ENCODE measurements at places on chromosomes 7 and 10. TPM values are rescaled to one million over a fixed set of nuclear protein-coding genes. Genes with fewer than 3 reads are reported as not detected.

Gene COBL
- not detected for total RNA-seq

DNA sequence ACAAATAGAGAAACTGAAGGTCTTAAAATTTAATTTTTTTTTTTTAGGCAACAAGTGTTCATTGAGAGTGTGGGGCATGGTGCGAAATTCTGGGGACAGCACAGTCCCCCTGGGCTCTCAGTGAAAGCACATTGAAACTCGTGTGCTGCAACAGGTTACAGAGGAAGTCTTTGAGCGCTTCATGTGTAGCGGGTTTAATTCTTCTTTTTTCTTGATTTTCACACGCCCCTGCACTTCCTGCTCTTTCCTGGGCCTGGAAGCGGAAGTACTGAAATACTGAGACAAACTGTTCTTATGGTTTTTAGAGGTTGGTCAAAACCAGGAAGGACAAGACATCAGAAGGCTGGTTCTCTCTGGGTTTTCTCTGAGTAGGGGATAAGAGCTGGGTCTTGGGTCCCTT lies 203.5 kb downstream of the PTEN start:
- no peaks in the 10 kb centered on the region for H3K27me3 ChIP-seq
- no peak overlapping the region for H3K4me3 ChIP-seq
- DNase-seq: no peak

- no peak for DNase-seq
- H3K27ac ChIP-seq: no peak overlapping the region
- no peaks in the 10 kb centered on the region for H3K4me1 ChIP-seq
- H3K36me3 ChIP-seq: no peaks in the 10 kb centered on the region
- H3K4me3 ChIP-seq: no peak overlapping the region
Measured at GRCh38 chr10:43959364-43960134, 310.9 kb upstream of the ZNF32 start.

- no peaks in the 10 kb centered on the region for H3K4me1 ChIP-seq
- H3K36me3 ChIP-seq: no peaks in the 10 kb centered on the region
- DNase-seq: no peak
- H3K27ac ChIP-seq: no peak overlapping the region
- H3K4me3 ChIP-seq: no peak overlapping the region
Measured at GRCh38 chr7:231030-231857, 38.9 kb downstream of the FAM20C start.

Measured in CD4-positive, alpha-beta T cell (primary cell).